Uterus (tissue), 4 donors: ENCODE measurements at places on chromosomes 12 and 14. TPM values are rescaled to one million over a fixed set of nuclear protein-coding genes. Genes with fewer than 3 reads are reported as not detected.

The GLI1 gene
- total RNA-seq: not detected

The CMA1 gene
- not detected for total RNA-seq

DNA sequence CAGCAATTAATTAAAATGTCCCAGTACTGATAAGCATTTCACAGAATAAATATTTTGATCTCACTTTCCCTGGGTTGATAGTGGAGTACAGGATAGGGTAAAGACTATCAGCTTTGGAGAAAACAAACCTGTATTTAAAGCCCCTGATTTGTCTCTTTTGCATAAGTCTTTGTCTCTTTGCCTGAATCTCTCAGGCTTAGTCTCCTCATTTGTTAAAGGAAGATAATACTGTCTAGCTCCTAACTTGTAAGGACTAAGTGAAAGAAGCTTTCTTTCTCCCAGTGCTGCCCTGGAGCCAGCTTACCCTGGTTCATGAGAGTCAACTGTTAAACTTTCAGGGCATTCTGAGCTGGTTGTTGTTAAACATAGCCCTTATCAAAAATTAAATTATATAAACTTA lies 5.5 kb upstream of the NR1H4 start:
- H3K36me3 ChIP-seq: no peaks in the 10 kb centered on the region
- no peak overlapping the region for H3K27ac ChIP-seq
- no peak overlapping the region for H3K4me3 ChIP-seq
- H3K4me1 ChIP-seq: no peaks in the 10 kb centered on the region
- DNase-seq: no peak
- H3K27me3 ChIP-seq: no peaks in the 10 kb centered on the region

DNA sequence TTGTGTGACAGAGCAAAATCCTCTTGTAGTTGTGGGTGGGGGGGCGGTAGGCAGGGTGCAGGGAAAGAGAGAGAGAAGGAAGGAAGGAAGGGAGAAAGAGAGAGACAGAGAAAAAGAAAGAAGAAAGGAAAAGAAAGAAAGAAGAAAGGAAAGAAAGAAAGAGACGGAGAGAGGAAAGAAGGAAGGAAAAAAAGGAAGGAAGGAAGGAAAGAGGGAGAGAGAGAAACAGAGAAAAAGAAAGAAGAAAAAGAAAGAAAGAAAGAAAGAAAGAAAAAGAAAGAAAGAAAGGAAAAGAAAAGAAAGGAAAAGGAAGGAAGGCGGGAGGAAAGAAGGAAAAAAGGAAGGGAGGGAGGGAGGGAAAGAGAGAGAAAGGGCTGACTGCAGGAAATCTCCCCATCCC lies 17.6 kb upstream of the FAIM2 start:
- no peaks in the 10 kb centered on the region for H3K4me1 ChIP-seq
- H3K4me3 ChIP-seq: no peak overlapping the region
- H3K36me3 ChIP-seq: no peaks in the 10 kb centered on the region
- H3K27ac ChIP-seq: no peak overlapping the region
- H3K27me3 ChIP-seq: no peaks in the 10 kb centered on the region

The PPFIBP1 gene
- total RNA-seq: 43.8 TPM

DNA sequence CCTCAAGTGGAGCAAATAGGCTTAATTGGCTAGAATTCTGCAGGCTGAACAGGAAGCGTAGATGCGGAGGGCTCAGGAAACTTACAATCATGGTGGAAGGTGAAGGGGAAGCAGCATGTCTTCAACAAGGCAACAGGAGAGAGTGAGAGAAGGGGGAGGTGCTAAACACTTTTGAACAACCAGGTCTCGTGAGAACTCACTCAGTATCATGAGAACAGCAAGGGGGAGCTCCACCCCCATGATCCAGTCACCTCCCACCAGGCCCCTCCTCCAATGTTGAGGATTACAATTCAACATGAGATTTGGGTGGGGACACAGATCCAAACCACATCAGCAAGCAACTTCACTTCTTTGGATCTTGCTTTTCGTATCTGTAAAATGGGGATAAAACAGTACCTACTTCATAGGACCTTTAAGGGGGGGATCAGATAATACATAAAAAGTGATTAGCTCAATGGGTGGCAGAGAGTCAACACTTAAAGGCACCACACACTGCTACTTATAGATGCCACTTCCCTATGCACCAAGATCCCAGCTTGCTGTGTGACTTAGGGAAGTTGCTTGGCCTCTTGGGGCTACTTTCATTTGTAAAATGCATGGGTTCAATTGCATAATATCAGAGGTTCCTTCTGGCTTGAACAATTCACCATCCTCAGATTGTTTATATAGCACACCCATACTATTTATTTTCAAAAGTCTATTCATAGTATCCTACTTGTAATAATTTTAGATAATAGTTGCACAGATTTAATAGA lies 184.8 kb upstream of the RPH3A start:
- no peak overlapping the region for H3K27ac ChIP-seq
- no peaks in the 10 kb centered on the region for H3K36me3 ChIP-seq
- DNase-seq: no peak
- no peaks in the 10 kb centered on the region for H3K4me1 ChIP-seq
- H3K27me3 ChIP-seq: no peaks in the 10 kb centered on the region

- H3K36me3 ChIP-seq: no peaks in the 10 kb centered on the region
- no peaks in the 10 kb centered on the region for H3K4me1 ChIP-seq
These were observed 90.2 kb downstream of the LIN7A start for GRCh38 chr12:80847575-80847974.

DNA sequence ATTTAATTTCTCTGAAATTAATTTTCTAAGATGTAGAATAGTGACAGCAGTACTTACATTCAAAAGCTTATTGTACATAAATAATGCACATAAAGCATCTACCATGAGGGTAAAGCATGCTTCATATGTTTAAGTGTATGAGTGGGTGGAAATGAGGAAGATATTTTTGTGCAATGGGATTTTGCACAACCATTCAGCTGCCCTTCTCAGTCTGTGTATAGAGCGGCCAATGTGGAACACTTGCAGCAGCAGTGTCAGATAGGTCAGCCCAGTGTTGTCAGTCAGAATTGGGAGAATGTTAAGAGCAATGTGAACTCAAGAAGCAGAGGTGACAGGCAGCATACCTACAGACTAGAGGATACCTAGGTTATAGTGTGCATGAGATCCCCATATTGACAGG lies 72.5 kb upstream of the ATP2B1 start:
- H3K4me3 ChIP-seq: no peak overlapping the region
- no peaks in the 10 kb centered on the region for H3K36me3 ChIP-seq

DNA sequence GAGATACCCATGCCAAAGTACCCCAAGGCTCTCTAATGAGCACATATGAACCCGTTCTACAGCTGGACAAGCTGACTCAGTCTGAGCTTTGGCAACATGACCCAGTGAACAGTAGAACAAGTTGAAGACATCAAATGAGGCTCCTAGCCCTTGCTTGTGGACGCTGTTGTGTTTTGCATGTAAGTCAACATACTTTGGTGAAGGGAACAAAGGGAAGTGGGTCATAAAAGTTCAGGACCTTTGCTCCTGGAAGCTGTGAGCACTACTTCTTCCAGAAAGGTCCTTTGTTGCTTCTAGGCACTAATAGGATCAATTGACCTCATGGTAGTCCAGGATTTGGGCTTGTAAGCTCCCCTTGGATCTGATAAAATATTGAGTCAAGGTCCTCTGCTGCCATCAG lies 613.5 kb upstream of the TBX3 start:
- no peak overlapping the region for H3K27ac ChIP-seq
- no peak overlapping the region for H3K4me3 ChIP-seq
- no peaks in the 10 kb centered on the region for H3K36me3 ChIP-seq
- no peak for DNase-seq

DNA sequence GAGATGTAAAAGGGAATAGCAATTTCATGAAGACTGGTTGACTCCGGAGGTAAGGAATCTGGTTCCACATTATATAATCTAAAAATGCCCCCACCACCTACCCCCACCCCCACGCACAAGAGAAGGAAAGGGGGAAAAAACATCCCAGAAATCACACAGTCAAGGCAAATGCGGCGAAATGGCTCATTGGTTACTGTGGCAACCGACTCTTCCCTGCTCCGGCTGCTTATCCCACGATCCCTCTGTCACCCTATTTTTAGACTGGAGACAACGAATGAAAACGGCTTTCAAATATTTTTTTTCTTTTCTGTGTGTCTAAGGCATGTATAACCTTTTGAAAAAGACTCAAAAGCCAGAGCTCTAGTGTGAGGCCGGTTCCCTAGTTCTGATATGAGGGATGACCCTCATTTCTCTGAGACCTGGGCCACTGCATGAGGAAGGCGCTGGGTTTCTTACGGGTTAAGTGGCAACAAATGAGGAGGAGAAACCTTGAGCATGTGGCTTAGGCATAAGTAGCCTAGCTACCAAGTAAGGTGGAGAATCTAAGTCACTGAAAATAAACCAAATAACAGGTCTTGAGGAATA lies 148.3 kb upstream of the GRIN2B start:
- H3K27me3 ChIP-seq: no peaks in the 10 kb centered on the region
- no peak for DNase-seq
- no peaks in the 10 kb centered on the region for H3K4me1 ChIP-seq
- no peaks in the 10 kb centered on the region for H3K36me3 ChIP-seq
- H3K27ac ChIP-seq: no peak overlapping the region

- no peak overlapping the region for H3K4me3 ChIP-seq
- no peak for DNase-seq
- H3K36me3 ChIP-seq: no peaks in the 10 kb centered on the region
- H3K4me1 ChIP-seq: no peaks in the 10 kb centered on the region
- H3K27ac ChIP-seq: no peak overlapping the region
- H3K27me3 ChIP-seq: no peaks in the 10 kb centered on the region
These were observed 57.2 kb upstream of the MAX start for GRCh38 chr14:65159281-65160062.

DNA sequence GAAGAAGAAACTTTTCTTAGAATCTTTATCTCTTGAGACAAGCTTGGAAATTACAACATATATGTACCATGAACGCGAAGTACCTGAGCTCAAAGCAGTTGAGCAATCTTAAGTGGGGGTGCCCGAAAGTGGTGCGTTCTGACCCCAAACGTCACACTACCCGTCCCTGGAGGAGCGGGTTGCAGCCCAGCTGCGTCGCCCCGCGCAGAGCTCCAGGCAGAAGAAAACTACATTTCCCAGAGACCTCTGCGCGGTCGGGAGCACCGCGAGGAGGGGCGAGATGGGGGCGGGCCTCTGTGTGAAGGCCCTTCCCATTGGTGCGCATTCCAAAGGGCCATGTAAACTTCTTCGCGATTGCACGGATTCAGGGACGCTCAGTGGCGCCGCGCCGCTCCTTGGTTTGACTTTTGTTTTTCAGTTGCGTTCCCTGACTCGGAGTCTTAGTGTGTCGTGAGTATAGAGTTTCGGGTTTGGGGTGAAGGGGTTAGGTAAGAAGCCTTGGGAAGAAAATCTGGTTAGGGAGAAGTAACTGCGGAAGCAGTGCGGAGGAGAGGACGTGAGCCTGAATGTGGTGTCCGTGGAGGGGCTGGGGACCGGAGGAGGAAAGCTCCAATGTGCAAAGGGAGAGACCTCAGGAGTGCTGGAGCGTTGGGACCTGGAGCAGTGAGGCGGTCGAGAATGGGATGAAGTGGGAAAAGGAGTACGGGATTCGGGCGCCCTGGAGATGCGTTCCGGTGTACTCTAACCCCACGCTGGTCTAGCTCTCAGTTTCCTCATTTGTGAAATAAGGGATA lies at the start of gene CCDC77:
Gene CCDC77, plus strand, starts transcription at position 410 of the 794 bp plus-strand sequence. CDS start 7,740 bp downstream, outside the sequence.
- H3K36me3 ChIP-seq: no peaks in the 10 kb centered on the region
- H3K27ac ChIP-seq: peak within 1 kb of the TSS; percentile 81
- H3K4me3 ChIP-seq: peak within 1 kb of the TSS; percentile 72

- H3K27me3 ChIP-seq: no peaks in the 10 kb centered on the region
- peak within 1 kb of the TSS; percentile 7 for H3K27ac ChIP-seq
- no peak for DNase-seq
- H3K36me3 ChIP-seq: no peaks in the 10 kb centered on the region
- H3K4me3 ChIP-seq: peak within 1 kb of the TSS; percentile 26
These were observed at the start of gene WNT5B for GRCh38 chr12:1628666-1629337. TSS of gene WNT5B (plus strand) at chr12:1629231. CDS start at chr12:1631355, 2,124 bp downstream.

The FOXN4 gene
- not detected for total RNA-seq

The ANO4 gene
- total RNA-seq: 1.4 TPM

- no peak for DNase-seq
- H3K4me3 ChIP-seq: no peak overlapping the region
- no peaks in the 10 kb centered on the region for H3K36me3 ChIP-seq
- H3K27ac ChIP-seq: peak overlapping the region; percentile 77
- H3K27me3 ChIP-seq: no peaks in the 10 kb centered on the region
These were observed 17.5 kb downstream of the APPL2 start for GRCh38 chr12:105218434-105218833.

- H3K4me1 ChIP-seq: no peaks in the 10 kb centered on the region
- H3K36me3 ChIP-seq: no peaks in the 10 kb centered on the region
- peak; percentile 61 for DNase-seq
- peak within 1 kb of the TSS; percentile 95 for H3K27ac ChIP-seq
These were observed at the start of gene PAWR for GRCh38 chr12:79690638-79691510. TSS of gene PAWR (minus strand) at chr12:79690964. CDS start at chr12:79690244, 720 bp downstream.

- no peak within 1 kb of the TSS for H3K4me3 ChIP-seq
- no peaks in the 10 kb centered on the region for H3K4me1 ChIP-seq
- H3K27ac ChIP-seq: no peak within 1 kb of the TSS
- no peaks in the 10 kb centered on the region for H3K27me3 ChIP-seq
These were observed at the start of gene ABHD12B for GRCh38 chr14:50871914-50872732. TSS of gene ABHD12B (plus strand) at chr14:50872053. CDS start at chr14:50872175, 122 bp downstream.

DNA sequence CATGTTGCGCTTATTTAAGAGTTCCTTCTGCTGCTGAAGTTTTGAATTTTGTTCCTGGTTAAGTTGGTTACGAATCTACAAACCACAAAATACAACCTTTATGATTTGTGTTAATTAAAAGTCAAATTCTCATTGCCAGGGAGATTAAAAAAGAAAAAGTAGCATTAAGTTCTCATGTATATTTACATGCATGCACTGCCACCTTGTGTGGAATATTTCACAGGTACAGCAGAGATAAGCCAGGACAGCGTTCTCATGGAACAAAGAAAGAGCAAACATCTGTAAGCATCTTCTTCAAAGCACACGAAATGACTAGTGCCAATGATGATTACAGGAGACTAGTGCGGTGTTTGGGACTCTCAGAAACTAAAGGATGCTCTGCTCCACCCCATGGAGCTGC lies 34.2 kb downstream of the ZFYVE21 start:
- no peak for DNase-seq
- no peaks in the 10 kb centered on the region for H3K27me3 ChIP-seq
- no peak overlapping the region for H3K4me3 ChIP-seq
- no peaks in the 10 kb centered on the region for H3K36me3 ChIP-seq
- no peak overlapping the region for H3K27ac ChIP-seq

The ANO2 gene
- 51.7 TPM for total RNA-seq

DNA sequence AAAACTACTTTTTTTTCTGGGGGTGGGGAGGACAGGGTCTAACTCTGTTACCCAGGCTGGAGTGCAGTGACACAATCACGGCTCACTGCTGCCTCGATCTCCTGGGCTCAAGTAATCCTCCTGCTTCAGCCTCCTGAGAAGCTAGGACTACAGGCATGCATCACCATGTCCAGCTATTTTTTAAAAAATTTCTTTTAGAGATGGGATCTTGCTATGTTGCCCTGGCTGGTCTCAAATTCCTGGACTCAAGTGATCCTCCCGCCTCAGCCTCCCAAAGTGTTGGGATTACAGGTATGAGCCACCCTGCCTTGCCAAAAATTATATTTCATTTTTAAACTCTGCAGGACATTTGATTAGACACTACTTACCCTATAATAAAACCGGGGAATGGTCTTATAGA lies 5.5 kb downstream of the PPP2R3C start:
- H3K4me3 ChIP-seq: no peak overlapping the region
- H3K4me1 ChIP-seq: no peaks in the 10 kb centered on the region
- no peak overlapping the region for H3K27ac ChIP-seq
- no peaks in the 10 kb centered on the region for H3K27me3 ChIP-seq

- H3K4me3 ChIP-seq: no peak overlapping the region
- no peaks in the 10 kb centered on the region for H3K4me1 ChIP-seq
- H3K36me3 ChIP-seq: no peaks in the 10 kb centered on the region
- H3K27ac ChIP-seq: no peak overlapping the region
- H3K27me3 ChIP-seq: no peaks in the 10 kb centered on the region
These were observed 153.5 kb upstream of the HMGA2 start for GRCh38 chr12:65670775-65671174.
